GF-D8 (cell line): ENCODE measurements at places on chromosomes 12 and 14.

- DNase-seq: no peak
Measured at GRCh38 chr12:115730975-115731541, 546.4 kb downstream of the MED13L start.

DNA sequence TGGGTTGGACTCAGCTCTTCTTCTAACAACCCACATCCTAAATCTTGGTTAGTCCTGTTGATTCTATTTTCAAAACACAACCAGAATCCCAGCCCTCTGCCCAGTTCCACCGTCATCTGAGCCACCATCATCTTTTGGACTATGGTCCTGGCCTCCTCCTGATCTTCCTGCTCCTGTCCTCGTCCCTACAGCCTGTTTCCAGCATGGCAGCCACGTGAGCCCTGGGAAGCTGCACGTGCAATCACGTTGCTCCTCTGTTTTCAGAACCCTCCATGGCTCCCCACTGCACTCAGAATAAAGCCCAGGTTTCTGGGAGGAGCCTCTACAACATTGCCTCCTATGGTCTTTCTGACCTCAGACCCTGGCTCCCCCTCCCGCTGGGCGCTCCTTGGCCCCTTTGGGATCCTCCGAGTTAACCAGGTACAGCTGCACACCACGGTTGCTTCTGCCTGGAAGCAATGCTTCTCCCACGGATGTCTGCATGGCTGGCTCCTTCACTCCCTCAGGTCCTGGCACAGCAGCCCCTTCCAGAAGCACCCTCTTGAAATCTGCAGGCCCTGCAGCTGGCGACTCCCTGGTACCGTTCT lies 44.5 kb downstream of the BEGAIN start:
- no peak for DNase-seq

- no peak for DNase-seq
Measured at GRCh38 chr14:54117396-54117795, 160.8 kb upstream of the BMP4 start.

GRCh38 chr14:87989956-87990299 lies 3.1 kb downstream of the GALC start:
- DNase-seq: no peak

- no peak for DNase-seq
Measured at GRCh38 chr12:65540140-65540539, 261.7 kb downstream of the MSRB3 start.
